ENCODE measurements at places on chromosomes 12 and 14.

DNA sequence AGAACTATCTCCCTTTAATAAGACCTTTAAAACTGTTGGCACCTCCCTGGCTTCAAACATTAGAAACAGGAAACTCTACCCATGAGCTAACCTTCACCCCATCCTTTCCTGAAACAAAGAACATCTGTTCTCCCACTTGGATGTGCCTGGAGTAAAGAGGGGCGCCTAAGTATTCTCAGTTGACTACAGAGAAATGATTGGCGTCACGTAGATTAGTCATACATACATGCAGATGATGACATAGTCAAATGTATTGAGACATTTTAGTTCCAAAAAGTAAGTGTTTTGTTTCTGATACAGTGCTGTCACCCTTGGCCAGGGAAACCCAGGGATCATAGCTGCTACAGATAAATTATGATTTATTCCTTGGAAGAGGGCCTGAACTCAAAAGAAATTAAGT is 260.0 kb upstream of the PLEKHG7 start:
- no peak for DNase-seq

- no peak for DNase-seq
Measured at GRCh38 chr12:67827820-67828383, 161.3 kb upstream of the IFNG-AS1 start.

DNA sequence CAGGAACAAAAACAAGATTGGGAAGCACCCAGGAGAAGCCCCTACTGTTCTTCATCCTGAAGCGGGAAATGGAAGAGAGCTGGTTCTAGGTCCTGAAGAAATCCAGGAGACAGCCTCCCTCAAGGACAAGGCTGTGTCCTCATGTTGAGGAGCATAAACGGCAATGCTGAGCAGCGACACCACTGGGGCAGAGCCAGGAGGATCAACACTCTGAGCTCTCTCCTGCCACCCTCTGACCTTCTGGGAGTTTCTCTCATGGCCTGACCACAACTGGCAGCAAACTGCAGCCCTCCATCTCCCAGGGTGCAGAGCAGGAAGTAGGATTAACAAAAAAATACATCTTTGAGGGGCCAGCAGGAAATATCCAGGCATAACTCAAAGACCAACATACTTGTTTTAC is 1292.2 kb upstream of the TMEM132C start:
- DNase-seq = no peak

- no peak for DNase-seq
Measured at GRCh38 chr14:50775357-50775756, 55.6 kb downstream of the NIN start.

DNA sequence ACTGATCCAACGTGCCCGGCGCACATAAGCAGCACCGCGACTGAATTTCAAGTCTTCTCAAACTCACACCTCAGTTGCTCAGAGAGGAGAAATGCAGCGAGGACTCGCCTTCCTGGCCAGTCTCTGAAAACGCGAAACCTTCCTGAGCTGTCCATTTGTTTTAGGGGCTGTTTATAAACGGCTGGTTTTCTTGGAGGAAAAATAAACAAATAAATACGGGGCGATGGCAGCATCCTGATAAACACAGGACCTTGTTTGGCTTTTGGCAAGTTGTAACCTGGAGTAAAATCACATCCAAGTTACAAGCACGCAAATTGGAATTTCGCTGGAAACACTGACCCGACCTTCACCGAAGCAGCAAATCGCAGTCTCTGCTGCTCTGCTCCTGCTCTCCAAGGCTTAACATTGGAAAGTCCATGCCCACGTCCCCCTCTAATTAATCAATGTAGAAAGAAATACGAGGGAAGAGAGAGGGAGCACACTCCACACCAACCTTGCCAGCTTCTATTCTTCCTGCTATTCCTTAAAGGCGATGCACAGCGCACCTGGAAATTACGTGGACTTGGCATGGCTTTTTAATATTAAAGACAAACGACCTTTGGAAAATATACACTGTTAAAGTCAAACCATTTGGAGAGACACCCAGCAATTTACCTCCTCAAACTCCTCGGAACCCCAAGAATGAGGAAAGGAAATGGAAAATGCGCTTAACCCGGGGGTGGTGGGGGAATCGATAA is 248.8 kb downstream of the APAF1 start:
- DNase-seq = no peak

GRCh38 chr14:96095058-96095457 is 55.9 kb downstream of the C14orf132 start:
- DNase-seq = no peak

DNA sequence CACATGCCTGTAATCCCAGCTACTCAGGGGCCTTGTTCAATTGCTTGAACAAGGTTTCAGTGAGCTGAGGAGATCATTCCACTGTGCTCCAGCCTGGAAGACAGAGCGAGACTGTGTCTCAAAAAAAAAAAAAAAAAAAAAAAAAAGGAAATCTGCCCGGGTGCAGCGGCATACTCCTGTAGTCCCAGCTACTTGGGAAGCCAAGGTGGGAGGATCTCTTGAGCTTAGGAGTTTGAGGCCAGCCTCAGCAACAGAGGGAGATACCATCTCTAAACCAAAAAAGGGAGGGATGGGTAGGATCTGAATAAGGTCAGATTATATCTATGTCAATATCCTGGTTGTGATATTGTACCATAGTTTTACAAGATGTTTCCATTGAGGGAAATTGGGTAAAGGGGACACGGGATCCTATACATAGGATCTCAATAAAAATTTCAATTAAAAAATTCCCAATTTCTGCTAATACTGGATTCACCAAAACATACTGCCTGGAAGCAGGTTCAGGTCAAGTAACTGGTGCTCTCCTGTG is 76.4 kb downstream of the BORCS5 start:
- DNase-seq = no peak

- no peak for DNase-seq
Measured at GRCh38 chr12:1383758-1384157, 210.6 kb downstream of the FBXL14 start.

DNA sequence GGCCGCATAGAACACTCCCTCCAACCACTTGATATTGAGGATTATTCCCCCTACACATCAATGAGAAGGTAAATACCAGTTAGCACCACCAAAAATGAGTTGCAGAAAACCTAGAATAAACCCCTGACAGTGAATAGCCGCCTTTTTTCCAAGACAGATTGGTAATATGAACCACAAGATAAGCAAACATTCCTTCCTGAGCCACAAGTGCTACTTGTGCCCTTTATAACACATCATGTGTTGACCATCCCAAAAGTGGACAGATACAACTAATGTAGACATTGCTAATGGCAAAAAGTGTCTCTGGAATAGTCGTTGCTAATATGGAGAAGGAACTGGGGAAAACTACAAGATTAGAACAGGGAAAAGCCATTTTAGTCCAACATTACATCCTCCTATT is 17.2 kb downstream of the NOXRED1 start:
- DNase-seq = no peak

DNA sequence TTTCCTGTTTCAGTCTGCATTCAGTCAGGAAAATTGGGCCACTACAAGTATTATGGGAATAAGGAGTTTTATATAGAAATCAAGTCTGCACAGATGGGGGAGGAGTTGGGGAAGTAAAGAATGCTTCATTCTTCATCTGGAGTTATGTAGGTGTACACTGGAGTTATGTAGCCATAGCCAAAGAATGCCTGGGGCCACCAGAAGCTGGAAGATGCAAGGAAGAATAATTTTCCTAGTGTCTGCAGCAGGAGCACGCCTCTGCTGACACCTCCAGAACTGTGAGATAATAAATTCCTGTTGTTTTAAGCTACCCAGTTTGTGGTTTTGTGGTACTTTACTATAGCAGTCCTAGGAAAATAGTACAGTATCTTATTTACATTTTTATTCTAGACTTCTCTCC is 333.4 kb downstream of the NELL2 start:
- DNase-seq = no peak

DNA sequence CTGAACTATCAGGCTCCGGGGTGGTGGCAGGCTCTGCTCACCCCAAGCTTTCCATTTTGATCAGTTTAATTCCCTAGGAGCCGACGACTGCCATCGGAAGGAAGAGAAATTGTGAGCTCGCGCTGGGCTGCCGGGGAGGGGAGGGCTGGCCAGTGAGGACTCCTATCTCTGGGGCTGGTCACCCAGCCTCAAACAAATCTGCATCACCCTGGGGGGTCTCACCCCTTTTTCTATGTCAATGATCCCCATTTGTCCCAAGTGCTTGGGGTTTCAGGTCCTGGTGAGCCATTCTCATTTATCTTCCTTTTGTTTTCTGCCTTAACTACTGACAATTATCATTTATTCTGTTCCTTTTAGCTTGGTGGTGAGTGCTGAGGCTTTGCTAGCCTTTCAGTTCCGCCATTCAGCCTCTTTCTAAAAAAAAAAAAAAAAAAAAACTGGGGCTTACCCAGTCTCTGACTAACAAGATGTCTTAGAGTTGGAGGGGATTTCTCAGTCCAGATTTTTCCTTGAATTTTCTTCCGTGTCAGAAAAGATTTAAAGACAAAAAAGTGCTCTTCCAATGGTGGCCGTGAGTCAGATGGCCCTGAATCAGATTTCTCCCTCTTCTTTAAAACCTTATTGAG is 22.8 kb upstream of the USP44 start:
- DNase-seq = no peak

GRCh38 chr12:24719293-24719721 is 229.6 kb downstream of the BCAT1 start:
- no peak for DNase-seq

- no peak for DNase-seq
Measured at GRCh38 chr14:92121207-92121669, 268 bp downstream of the NDUFB1 start.

Measured in GDM1 (cell line).